ENCODE measurements at places on chromosomes 1 and 21. TPM values are rescaled to one million over a fixed set of nuclear protein-coding genes. Genes with fewer than 3 reads are reported as not detected.

- no peak for DNase-seq
These were observed 49.5 kb downstream of the NRDC start for GRCh38 chr1:51829058-51829457.

- DNase-seq = no peak
These were observed 31.9 kb upstream of the SLC19A2 start for GRCh38 chr1:169517558-169518186.

GRCh38 chr1:146013559-146013922, 8.0 kb downstream of the HJV start:
- DNase-seq = no peak

P3H1 gene
- total RNA-seq = 114 TPM

PGLYRP4 gene
- total RNA-seq = not detected

FAF1 gene
- 30.6 TPM for total RNA-seq
